ENCODE measurements at places on chromosomes 6 and 20. TPM values are rescaled to one million over a fixed set of nuclear protein-coding genes. Genes with fewer than 3 reads are reported as not detected.

Gene ABHD16B
- not detected for total RNA-seq

Gene ISM1
- 1.2 TPM for total RNA-seq

Gene CLPSL1
- total RNA-seq = 29.3 TPM

Gene BHLHE23
- total RNA-seq = not detected

DNA sequence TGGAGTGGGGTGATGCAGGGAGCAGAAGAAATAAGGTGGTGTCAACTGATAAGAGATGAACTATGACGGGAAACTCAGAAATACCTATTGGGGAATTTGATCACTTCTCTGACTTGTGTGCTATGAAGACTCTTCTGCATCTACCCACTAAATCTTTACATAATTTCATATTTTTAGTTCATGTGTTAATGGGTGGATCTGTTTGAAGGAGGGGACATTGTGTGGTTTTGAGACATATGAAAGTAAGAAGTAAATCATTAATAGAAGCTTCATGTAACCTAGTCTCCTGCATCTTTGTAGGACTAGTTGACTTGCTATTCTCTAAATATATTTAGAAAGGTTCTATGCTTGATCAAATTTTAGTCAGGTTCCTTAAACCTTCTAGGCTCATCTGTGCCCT, 86.6 kb upstream of the MEI4 start:
- DNase-seq = no peak

DNA sequence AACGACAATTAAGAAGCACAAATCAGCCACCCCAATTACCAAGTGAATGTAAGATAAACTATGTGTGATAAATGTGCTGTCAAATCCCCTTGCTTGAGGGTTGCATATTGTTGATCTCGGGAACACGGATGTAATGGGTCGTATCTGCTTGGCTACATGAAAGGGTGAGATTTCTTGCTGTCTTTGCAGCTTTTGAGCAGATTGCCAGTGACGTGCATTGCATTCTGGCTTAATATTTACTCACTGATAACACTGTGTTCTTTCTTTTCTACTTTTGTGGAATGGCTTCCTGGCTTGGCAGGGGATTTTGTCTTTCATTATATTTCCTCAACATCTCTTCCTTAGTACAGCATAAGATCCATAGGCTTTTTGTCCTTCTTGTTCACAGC, 10.5 kb upstream of the FAM210B start:
- DNase-seq = no peak

GRCh38 chr6:14125346-14125745, 7.8 kb downstream of the CD83 start:
- no peak for DNase-seq

DNA sequence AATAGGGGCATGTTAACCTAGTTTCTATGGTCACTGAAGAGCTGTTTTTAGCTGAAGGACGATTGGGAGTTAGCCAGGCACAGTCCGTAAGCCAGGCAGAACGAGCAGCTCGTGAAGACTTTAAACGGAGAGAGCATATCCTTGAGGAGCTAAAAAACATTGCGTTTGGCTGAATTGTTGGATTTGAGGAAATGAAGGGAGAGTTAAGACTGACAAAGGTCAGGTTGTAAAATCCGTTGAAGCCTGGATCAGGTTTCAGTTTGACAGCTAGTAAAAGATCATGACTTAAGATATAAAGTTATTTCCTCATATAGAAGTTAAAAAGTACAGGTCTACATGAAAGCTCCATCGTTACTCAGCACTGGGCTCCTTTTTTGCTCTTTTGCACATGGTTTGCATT, 2.8 kb downstream of the DBNDD2 start:
- DNase-seq = no peak

DNA sequence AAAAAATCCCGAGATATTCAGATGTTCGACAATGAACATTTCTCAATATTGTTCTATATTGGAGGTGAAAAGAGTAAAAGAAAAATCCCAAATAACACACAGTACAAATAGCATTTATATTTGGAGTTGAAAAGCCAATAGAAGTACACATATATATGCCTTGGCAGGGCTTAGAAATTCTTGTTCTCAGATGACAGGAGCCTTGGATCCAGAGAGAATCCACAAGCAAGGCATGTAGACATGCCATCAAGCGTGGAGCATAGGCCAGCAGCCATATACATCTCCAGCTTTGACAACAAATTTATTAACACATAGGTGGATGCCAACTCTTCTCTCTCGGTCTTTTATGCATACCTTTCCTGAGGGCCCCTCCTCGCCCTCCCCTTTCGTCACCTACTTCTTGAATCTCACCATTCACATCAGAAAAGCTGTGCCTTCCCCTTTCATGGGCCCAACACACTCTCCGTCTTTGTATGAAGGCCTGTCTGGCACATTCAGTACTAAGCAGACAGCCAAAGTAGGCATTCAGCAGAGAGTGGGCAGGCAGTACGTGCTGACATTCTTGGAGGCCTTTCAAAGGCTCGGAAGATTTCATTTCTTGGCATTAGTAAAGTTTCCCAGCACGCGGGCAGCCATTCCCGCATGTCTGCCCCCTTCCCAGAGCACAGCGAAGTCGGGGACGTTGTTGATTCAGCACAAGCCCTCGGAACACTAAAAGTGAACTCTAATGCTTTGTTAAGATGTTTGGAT, 18.2 kb downstream of the NEDD9 start:
- DNase-seq = no peak

DNA sequence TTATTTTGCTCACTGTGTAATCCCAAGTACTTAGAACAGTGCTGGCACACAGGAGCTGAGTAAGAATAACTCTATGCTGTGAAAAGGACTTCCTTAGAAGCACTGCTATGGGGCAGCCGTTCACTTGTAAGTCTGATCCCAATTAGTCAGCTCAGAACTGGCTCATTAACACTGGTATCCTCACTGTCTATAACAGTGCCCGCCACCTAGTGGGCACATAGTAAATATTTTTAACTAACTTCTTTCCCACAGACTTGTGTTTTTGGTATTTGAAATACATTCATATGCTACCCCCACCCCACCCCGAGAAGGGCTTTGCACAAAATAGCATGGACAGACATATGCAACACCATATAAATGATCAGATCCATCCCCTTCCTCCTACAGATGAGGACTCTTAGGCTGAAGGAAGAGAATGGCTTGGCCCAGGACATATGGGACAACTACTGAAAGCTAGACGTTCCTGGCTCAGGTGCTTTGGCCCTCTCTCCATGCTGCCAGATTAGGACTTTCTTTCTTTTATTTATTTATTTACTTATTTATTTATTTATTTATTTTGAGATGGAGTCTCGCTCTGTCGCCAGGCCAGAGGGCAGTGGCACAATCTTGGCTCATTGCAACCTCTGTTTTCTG, 47.1 kb downstream of the DST start:
- DNase-seq = no peak

GRCh38 chr6:80003826-80004172, 650 bp upstream of the TTK start:
- DNase-seq = peak; percentile 15

GRCh38 chr6:68711386-68712000, 76.4 kb downstream of the ADGRB3 start:
- DNase-seq = no peak

DNA sequence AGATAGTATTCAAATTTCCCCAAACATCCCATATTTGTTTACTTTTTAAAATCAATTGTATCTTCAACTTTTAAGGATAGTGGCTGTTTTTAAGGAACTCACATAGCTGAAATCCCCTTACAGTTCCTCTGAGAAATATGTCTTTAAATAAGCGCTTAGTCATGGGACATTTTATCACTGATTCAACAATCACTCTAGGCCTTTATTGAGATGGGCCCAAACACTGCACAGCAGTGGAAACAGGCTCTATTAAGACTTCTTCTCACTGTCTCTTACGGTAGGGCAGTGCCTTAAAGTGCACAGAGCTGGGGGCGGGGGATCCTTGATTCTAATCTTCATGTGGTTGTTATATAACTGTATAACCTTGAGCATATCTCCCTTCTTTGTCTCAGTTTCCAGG, 59.8 kb upstream of the RREB1 start:
- DNase-seq = no peak

DNA sequence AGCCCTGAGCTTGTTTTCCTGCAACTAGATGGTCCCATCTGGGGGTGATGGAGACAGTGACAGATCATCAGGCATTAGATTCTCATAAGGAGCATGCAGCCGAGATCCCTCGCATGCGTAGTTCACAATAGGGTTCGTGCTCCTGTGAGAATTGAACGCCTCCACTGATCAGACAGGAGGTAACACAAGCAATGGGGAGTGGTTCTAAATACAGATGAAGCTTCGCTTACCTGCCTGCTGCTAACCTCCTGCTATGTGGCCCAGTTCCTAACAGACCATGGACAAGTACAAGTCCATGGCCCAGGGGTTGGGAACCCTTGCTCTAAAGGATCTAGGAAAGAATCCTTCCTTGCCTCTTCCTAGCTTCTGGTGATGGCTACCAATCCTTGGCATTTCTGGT, 42.7 kb downstream of the RIPOR3 start:
- no peak for DNase-seq

DNA sequence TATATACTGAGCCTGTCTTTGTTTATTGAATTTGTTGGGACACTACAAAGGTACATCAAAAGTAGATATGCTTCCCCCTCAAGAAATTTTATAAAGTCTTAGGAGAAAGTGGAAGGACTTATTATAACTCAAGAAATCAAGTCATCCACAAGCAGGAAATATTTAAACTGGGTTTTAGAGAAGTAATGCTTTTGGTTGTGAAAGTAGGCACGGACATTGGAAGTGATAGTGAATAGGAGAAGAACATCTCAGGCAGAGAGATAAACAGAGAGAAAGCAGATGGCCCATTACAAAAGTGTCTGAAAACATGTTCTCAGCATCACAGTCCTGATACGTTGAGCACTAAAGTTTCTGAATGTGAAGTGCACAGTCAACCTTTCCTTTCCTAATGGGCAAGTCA, 415.6 kb upstream of the RNF217 start:
- DNase-seq = no peak

GRCh38 chr20:22248051-22248667, 336.2 kb downstream of the FOXA2 start:
- no peak for DNase-seq

Data from pancreas (tissue), 10 donors.